Ovary (tissue), 10 donors: ENCODE measurements at places on chromosomes 5 and 9. TPM values are rescaled to one million over a fixed set of nuclear protein-coding genes. Genes with fewer than 3 reads are reported as not detected.
A peak's percentile ranks its signal among the peaks of the same experiment; 100 is the strongest.

The KLF4 gene
- 98.6 TPM for total RNA-seq

The RNF208 gene
- 3.4 TPM for total RNA-seq

The SPRY4 gene
- total RNA-seq: 1.9 TPM

The ARL14EPL gene
- not detected for total RNA-seq

GRCh38 chr5:179227580-179228311 is 117.5 kb downstream of the ADAMTS2 start:
- peaks cover 13% of the 10 kb centered on the region for H3K4me1 ChIP-seq
- no peak overlapping the region for H3K4me3 ChIP-seq
- peak; percentile 57 for DNase-seq
- no peaks in the 10 kb centered on the region for H3K36me3 ChIP-seq
- H3K27ac ChIP-seq: no peak overlapping the region
- H3K27me3 ChIP-seq: no peaks in the 10 kb centered on the region

DNA sequence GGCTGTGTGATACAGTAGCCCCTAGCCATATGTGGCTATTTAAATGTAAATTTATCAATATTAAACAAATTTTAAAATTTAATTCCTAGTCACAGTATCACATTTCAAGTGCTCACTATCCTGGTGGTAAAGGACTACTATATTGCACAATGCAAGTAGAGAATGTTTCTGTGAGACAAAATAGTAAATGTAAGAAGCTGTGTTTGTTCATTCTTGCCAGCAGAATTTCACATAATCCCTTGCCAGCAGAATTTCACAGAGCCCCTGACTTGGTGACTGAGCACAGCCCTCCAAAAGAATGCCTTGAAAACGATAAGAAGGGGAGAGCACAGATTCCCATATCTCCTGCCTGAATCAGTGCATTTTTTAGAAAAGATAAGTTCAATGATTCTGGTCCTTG is 75.9 kb upstream of the SELENOP start:
- no peak overlapping the region for H3K27ac ChIP-seq
- no peak for DNase-seq
- H3K36me3 ChIP-seq: no peaks in the 10 kb centered on the region
- no peaks in the 10 kb centered on the region for H3K27me3 ChIP-seq
- H3K4me1 ChIP-seq: no peaks in the 10 kb centered on the region
- H3K4me3 ChIP-seq: no peak overlapping the region

- H3K27ac ChIP-seq: no peak overlapping the region
- no peak overlapping the region for H3K4me3 ChIP-seq
- no peak for DNase-seq
- no peaks in the 10 kb centered on the region for H3K36me3 ChIP-seq
- H3K4me1 ChIP-seq: peaks cover 11% of the 10 kb centered on the region
These were observed 15.8 kb downstream of the VAV2 start for GRCh38 chr9:133976191-133976861.

DNA sequence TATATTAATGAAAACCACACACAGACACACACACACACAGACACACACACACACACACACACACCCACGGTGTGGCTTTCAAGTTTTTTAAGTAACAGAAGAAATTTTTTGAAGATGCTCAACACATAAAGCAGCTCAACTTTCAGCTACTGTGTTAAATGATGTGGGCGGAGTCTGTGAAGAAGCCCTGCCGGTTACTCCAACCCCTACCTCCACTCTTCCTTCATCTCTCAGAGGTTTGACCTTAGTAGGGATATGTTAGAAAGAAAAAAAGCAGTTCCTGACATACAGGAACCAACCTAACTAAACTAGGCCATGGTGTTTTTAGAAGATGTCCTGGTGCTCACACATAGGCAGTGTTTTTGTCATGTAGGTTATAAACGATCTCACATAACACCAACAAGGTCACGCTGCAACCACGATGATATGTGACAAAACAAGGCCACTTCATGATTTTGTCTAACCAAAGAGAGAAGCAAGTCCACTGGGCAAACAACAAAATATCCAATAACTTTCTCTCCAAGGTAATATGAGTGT is 112.8 kb downstream of the EMB start:
- no peaks in the 10 kb centered on the region for H3K36me3 ChIP-seq
- no peaks in the 10 kb centered on the region for H3K4me1 ChIP-seq
- no peak for DNase-seq
- no peak overlapping the region for H3K4me3 ChIP-seq

DNA sequence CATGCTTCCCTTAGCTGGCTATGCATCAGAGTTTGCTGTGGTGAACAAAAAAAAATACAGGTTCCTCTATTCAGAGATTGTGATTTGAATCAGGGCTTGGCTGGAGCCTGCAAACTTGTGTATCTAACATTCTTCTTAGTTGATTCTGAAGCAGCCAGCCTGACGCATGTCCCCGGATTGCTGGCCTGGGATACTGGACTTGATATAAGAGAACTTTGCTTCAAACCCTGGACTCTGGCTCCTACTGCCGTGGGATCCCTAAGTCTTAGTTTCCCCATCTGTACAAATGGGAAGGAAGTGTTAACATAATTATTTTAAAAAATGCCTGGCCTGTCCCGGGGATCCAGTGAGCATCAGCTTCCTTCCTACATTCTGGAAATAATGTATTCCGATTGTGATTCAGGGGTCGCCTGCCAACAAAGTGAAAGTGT is 292.8 kb downstream of the ARHGEF28 start:
- H3K4me1 ChIP-seq: peaks cover 14% of the 10 kb centered on the region
- H3K4me3 ChIP-seq: no peak overlapping the region
- H3K27ac ChIP-seq: no peak overlapping the region
- DNase-seq: no peak

DNA sequence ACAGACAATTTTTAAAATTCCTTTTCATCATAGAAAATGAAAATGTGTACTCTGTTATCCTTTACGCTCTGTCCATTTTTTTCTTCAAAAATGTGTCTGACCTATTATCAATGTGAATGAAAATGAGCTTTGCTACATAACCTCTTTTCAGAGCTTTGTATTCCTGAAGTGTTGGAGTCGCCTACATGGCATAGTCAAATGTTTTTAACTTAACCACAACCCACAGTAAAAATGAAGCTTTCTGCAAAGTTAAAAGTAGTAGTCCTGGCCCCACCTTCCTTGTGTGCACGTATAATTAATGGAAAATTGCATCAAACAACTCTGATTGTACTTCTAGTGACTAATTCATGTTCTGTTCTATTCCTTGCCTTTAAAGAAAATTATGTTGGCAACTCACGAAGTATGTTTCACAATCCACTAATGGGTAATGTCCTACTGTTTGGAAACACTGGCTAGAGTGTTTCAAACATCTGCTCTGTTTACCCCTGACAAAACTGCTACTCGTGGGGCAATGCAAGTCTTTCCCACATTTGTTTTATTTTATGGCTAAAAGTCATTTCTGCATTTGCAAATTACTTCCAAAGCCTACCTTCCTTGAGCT is 18.6 kb upstream of the PSAT1 start:
- H3K4me3 ChIP-seq: no peak overlapping the region
- no peaks in the 10 kb centered on the region for H3K36me3 ChIP-seq
- no peak overlapping the region for H3K27ac ChIP-seq

- no peak overlapping the region for H3K4me3 ChIP-seq
- DNase-seq: no peak
- no peak overlapping the region for H3K27ac ChIP-seq
- H3K4me1 ChIP-seq: no peaks in the 10 kb centered on the region
- H3K27me3 ChIP-seq: no peaks in the 10 kb centered on the region
These were observed 96.2 kb upstream of the NMUR2 start for GRCh38 chr5:152501294-152501693.

- H3K27ac ChIP-seq: no peak overlapping the region
- no peak for DNase-seq
- no peaks in the 10 kb centered on the region for H3K27me3 ChIP-seq
These were observed 97.9 kb downstream of the CACNA1B start for GRCh38 chr9:137975527-137975913.

DNA sequence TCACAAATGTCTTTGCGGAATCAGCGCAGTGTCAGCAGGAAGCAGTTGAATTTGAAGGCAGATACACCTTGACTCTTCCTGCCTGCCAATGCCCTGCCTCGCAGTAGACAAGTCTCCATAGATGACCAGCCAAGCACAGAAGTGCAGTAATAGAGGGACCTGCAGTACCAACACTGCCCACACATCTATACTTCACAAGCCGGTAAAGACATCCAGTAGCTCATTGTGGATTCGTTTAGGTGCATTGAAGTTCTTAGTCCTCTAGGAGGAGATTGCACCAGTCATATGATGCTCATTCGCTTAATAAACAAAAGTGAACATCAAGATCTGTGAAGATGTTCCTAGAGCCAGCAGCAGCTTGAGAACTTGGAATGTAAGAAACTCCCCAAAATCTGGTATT is 7.1 kb upstream of the IFNA2 start:
- no peaks in the 10 kb centered on the region for H3K4me1 ChIP-seq
- H3K27me3 ChIP-seq: no peaks in the 10 kb centered on the region
- H3K27ac ChIP-seq: no peak overlapping the region
- H3K36me3 ChIP-seq: no peaks in the 10 kb centered on the region
- H3K4me3 ChIP-seq: no peak overlapping the region
- DNase-seq: no peak

DNA sequence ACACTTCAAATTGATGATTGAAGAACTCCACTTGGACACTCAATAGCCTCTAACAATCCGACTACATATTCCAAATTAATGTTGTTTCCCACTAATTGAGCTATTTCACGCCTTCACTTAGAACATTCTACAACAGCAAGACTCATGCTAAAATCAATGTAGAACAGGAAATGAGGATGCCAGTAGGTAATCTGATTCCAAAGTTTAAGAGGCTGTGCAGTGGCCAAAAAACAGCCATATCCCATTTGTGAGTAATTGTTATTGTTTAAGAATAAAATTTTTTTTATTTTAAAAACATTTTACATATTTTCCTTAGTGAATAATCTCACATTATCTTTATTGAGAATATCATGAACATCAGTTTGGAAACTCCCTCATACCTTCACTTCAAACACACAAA is 35.7 kb upstream of the GHR start:
- H3K4me1 ChIP-seq: no peaks in the 10 kb centered on the region
- H3K36me3 ChIP-seq: no peaks in the 10 kb centered on the region
- H3K27me3 ChIP-seq: no peaks in the 10 kb centered on the region
- no peak overlapping the region for H3K4me3 ChIP-seq

DNA sequence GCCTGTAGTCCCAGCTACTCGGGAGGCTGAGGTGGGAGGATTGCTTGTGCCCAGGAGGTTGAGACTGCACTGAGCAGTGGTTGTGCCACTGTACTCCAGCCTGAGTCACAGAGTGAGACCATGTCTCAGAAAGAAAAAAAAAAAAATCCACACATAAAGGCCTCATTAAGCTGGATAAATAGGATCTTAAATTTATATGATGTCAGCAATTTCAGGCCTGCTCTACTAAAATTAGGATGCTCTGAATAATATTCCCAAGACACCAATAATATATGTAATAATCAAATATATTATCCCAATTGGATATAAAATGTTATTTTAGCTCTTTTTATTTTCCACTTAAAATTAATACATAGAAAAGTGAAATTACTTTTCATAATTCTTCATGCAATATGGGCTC is 43.6 kb downstream of the NLN start:
- no peak overlapping the region for H3K4me3 ChIP-seq
- no peaks in the 10 kb centered on the region for H3K36me3 ChIP-seq
- H3K27ac ChIP-seq: no peak overlapping the region
- DNase-seq: no peak

GRCh38 chr5:73279805-73280204 is 106.8 kb downstream of the TMEM174 start:
- peaks cover 1% of the 10 kb centered on the region for H3K4me1 ChIP-seq
- no peak for DNase-seq
- H3K27ac ChIP-seq: no peak overlapping the region
- no peaks in the 10 kb centered on the region for H3K36me3 ChIP-seq
- no peaks in the 10 kb centered on the region for H3K27me3 ChIP-seq

DNA sequence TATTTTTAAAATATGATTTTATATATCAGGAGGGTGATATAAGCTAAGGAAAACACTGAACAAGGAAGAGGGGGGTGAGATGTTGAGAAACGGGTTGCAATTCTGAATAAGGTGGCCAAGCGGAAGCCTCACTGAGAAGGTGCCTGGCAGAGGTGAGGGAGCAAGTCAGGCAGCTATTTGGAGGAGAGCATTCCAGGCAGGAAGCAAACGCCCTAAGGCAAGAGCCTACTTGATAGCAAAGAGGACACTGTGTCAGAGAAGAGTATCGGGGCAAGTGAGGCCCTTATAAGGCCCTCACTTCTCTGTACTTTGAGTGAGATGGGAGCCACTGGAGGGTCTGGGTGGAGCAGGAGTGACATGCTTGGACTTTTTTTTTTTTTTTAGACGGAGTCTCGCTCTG is 8.0 kb upstream of the CTNNA1 start:
- no peak overlapping the region for H3K4me3 ChIP-seq
- no peaks in the 10 kb centered on the region for H3K36me3 ChIP-seq
- no peaks in the 10 kb centered on the region for H3K4me1 ChIP-seq
- DNase-seq: no peak

- H3K27me3 ChIP-seq: no peaks in the 10 kb centered on the region
- DNase-seq: no peak
- H3K4me1 ChIP-seq: peaks cover 5% of the 10 kb centered on the region
- H3K36me3 ChIP-seq: no peaks in the 10 kb centered on the region
These were observed 211.1 kb downstream of the TTLL11 start for GRCh38 chr9:121881920-121882500.

- no peak for DNase-seq
- H3K36me3 ChIP-seq: no peaks in the 10 kb centered on the region
- no peaks in the 10 kb centered on the region for H3K4me1 ChIP-seq
- H3K4me3 ChIP-seq: no peak overlapping the region
- no peaks in the 10 kb centered on the region for H3K27me3 ChIP-seq
These were observed 26.3 kb downstream of the SREK1 start for GRCh38 chr5:66170195-66170919.

- H3K4me3 ChIP-seq: no peak overlapping the region
- H3K27me3 ChIP-seq: no peaks in the 10 kb centered on the region
- no peaks in the 10 kb centered on the region for H3K36me3 ChIP-seq
These were observed 210.9 kb downstream of the ESM1 start for GRCh38 chr5:54774281-54775170.
